ENCODE measurements at places on chromosomes 4 and X.

DNA sequence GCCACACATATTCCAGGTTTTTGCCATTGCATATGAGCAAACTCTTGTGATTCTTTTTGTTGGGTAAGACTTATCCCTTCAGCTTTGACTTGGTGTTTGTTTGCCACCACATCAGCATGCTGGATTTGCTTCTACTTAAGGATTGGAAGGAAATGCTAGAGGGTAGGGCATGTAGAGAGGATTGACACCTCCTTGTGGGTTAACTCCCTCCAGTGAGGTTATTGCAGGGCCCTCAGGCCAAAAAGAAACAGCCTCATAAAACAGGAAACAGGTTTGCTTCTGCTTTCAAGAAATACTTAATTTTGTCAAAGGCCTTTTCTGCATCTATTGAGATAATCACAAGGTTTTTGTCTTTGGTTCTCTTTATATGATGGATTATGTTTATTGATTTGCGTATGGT is 15.2 kb upstream of the INPP4B start:
- no peak for DNase-seq

GRCh38 chr4:138458751-138459150 is 216.6 kb upstream of the SLC7A11 start:
- DNase-seq: no peak

- DNase-seq: no peak
Measured at GRCh38 chr4:24489870-24490269, 94.5 kb downstream of the DHX15 start.

DNA sequence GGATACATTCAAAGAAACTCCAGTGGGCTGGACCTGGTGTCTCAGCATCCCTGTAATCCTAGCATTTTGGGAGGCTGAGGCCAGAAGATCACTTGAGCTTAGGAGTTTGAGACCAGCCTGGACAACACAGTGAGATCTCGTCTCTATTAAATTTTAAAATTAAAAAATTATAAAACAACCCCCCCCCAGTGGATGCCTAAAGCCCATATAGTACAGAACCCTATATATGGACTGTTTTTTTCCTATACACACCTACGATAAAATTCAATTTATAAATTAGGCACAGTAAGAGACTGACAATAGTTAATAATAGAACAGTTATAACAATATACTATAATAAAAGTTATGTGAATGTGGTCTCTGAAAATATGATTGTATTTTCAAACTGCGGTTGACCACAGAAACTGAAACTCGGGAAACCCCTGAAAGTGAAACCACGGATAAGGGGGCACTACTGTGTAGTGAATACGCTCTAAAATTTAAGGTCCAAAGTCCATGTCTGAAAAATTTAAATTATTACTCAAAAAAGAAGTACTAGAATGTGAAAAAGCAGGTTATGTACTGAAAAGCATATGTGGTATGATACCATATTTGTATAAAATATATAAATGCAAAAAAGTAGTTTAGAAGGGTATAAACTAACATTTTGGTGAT is 2.0 kb downstream of the SMIM14 start:
- no peak for DNase-seq

DNA sequence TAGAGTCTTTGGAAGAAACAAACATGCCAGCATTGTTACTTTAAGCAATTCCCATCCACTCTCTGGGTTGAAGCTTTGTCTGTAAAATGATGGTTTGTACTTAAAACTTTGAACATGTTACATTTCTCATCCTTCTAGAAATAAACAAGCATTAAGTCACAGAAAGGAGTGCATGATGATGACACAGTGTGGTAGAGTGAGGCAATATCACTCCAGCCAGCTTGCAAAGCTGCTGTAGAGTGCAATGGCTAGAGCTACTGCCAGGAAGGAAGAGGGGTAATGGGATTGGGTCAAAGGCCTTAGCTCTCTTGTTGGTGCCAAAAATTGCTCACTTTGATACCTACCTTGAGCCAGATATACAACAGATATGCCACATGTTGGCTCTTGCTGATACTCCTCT is 12.3 kb upstream of the ENOX2 start:
- no peak for DNase-seq

GRCh38 chr4:87026800-87027495 is 92.1 kb downstream of the AFF1 start:
- DNase-seq: no peak

GRCh38 chr4:147879676-147880075 is 147.8 kb downstream of the ARHGAP10 start:
- DNase-seq: no peak

GRCh38 chr4:188399834-188400233 is 260.6 kb downstream of the TRIML1 start:
- no peak for DNase-seq

DNA sequence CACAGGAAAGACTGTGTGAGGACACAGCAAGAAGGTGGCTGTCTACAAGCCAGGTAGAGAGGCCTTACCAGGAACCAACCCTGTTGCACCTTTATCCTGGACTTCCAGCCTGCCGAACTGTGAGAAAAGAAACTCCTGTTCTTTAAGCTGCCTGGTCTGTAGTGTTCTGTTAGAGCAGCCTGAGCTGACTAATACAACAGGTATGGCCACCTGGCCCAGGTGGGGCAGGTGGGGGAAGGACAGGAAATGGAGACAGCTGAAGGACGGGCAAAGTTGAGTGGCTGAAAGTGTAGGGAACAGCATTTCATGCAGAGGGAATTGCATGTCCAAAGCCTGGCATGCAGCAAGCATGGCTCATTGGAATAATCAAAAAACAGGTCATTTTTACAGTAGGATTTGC is 35.1 kb downstream of the CYTL1 start:
- no peak for DNase-seq

GRCh38 chr4:53579826-53580225 is 11.5 kb downstream of the LNX1 start:
- DNase-seq: no peak

- peak; percentile 42 for DNase-seq
Measured at GRCh38 chr4:12965334-12965733, 518.8 kb downstream of the RAB28 start.

GRCh38 chrX:71171110-71171801 is 26.6 kb downstream of the NLGN3 start:
- no peak for DNase-seq

DNA sequence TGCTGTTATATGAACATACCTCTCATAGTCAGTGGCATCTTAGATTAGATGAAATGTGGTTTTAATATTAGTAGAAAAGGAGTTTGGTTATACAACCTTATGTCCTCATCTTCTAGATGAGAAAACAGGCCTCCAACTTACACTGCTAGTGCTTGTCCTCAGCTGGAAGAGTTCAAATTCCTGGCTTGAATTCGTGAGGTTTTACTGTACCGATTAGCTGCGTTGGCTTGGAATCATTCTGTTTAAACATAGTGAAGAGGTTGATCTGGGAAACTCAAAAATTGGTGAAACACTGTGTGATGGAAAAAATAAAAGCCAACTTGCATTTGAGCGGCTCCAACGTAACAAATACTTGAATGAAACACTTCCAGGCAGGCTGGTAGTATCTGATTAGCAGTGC is 81.0 kb downstream of the LNX1 start:
- no peak for DNase-seq

- peak; percentile 72 for DNase-seq
Measured at GRCh38 chrX:133307637-133308498, 89.7 kb upstream of the TFDP3 start.

DNA sequence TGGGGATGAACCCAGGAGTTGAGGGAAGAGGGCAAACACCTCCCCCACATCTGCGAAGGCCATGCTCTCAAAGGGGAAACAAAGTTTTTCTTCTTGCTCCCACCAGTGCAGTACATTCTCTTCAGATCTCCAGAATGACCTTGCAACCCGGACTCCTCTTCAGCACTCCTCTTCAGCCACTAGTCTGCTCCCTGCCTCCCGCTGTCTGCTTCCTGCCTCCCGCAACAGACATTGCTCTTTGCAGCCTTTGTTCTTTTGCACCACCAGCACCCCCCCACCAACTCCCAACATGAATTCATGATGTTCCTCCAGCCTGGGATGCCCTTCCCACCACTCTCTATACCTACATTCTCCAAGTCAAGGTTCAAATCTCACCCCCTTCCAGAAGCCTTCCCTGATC is 32.1 kb downstream of the UTP14A start:
- no peak for DNase-seq

- DNase-seq: no peak
Measured at GRCh38 chrX:15769300-15769954, 20.9 kb upstream of the ZRSR2 start.

DNA sequence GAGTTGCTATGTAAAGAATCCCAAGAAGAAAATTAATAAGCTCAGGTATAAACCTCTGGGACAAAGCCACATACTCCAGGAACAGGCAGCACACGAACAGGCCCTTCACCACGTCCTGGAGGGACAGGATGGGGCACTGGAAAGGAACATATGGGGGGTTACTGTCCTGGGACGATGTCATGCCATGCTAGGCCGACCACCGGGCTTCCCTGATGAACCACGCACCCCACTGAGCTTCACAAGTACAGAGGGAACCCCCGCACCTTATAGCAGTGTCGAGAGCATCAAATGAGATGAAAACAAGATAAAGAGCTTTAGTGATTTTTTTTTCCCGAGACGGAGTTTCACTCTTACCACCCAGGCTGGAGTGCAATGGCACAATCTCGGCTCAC is 19.1 kb downstream of the NOP14 start:
- DNase-seq: no peak

GRCh38 chr4:99463566-99463965 is 28.4 kb upstream of the ADH7 start:
- no peak for DNase-seq

DNA sequence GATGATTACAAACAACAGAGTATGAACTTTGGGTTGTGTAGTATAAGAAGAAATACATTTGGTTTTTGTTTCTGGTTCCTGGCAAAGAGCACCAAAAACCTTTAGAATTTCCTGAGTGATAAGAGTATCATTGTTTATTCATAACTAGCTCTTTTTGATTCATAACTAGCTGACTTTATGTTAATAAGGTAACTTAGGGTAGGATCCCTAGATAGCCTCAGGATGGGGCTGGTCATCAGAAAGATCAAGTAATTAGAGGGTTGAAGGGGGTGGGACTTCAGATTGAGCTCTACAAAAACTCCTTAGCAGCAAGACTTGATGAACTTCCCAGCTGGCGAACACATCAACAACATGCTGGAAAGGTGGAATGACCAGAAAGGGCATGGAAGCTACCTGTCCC is 166.5 kb downstream of the SCFD2 start:
- no peak for DNase-seq

- no peak for DNase-seq
Measured at GRCh38 chr4:5033281-5033841, 14.1 kb upstream of the CYTL1 start.

- DNase-seq: no peak
Measured at GRCh38 chr4:16693641-16694040, 204.8 kb downstream of the LDB2 start.

GRCh38 chr4:118823471-118823870 is 12.5 kb downstream of the SEC24D start:
- DNase-seq: peak; percentile 7

DNA sequence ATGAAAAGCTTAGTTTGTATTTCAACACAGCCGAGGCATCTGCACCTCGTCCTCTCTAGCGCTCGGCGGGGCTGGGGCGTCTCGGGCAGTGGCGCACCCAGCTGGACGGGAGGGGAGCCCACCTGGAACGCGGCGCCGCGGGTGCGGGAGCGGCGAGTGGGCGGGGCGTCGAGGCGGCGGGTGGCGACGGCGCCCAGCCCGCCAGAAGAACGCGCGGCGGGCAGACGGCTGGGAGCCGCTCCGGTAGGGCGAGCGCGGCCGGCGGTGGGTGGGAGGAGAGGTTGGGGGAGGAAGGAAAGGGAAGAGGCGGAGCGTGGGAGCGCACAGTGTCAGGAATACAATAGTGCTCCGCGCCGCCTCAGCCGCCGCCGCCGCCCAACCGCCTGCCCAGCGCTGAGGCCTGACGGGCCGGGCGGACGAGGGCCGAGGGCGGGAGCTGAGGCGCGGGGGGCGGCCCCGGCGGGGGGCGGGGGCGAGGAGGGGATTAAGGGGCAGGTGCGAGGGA is at the start of gene JADE3:
Gene JADE3, plus strand, starts transcription at position 324 of the 505 bp plus-strand sequence. CDS start 72,474 bp downstream, outside the sequence.
- DNase-seq: peak; percentile 72
